ENCODE measurements at places on chromosomes 12 and 14.

DNA sequence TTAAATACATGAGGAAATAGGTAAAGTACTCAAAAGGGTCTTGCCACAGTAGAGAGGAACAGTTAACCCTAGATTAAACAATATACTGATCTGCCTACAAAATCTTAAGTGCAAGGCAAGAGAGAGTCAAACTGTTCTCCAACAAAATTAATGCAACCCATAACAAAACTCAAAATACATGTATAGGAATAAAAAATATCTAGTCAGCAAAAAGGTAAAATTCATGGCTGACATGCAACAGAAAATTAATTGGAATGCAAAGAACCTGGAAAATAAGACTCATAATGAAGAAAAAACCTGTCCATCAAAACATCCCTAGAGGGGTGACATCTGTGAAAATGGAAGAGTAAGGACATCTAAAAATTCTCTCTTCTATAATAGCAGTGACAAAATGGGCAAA lies 173.6 kb downstream of the ADAMTS20 start:
- no peak for DNase-seq

DNA sequence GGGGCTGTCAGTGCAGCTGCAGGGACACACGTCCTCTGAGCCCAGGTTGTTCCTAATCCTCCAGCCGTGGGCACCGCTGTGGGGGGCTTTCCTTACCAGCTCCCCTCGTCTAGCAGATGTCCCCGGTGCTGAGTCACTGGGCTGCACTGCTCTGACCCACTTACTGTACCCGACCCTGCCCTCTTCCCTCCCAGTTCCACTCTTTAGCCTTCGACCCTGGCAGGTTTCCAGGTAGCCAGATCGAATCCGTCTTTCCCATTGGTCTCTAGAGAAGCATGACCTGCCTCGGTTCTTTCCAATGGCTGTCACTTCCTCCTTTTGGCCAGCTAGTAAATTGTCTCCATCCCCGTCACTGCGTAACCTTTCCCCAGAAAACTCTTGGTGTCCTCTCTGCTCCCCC lies 48.4 kb downstream of the ELK3 start:
- no peak for DNase-seq

GRCh38 chr12:127562816-127563215 lies 704.2 kb upstream of the TMEM132C start:
- DNase-seq, result no peak

DNA sequence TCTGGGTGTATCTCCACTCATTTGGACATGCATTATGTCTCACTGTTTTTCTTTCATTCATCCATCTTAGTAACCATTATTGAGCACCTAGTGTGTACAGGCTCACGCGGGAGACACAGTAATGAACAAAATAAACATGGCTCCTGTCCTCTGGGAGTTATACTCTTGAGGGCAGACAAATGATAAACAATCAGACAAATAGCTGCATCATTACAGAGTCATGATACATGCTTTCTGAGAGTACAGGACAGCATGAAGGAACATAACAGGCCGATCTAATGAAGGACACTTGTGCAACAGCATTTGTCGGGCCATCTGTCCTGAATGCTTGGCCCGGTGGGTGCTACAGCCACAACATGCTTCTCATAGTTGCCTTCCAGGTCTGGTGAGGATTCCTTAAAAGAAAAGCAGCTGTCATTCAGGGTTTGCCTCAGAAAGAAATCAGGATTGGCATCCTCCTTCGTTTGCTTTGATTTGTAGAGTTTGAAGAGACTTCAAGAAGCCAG lies 77.2 kb upstream of the EGLN3 start:
- no peak for DNase-seq

DNA sequence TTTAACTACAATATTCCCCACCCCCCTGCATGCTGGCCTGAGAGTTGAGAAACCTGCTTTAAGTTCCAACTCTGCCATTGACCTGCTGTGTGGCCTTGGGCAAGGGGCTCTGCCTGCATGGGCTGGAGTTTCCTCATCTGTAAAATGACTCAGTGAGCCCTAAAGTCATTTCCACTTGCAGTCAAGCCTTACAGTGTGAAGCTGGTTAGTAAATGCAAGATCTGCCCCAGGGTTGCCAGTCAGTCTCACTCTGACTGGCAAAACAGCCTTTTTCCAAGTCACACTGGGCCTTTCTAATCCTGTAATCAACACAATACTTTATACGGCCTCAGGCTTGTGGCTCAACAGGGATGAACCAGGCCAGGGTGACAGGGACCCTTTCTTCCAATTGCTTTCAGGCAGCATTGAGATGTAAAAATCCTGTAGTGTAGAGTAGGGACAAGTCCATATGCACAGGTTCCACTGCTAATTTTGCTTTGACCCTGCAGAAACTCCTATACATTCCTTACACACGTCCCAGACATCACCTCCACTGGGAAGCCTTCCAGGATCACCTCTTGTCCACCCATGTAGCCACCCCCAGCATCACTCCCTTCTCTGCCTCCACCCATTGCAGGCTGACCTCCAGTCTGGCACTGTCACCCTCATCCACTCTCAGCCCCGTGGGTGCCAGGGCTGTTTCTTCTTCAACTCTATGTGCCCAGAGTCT lies 42.6 kb upstream of the PRIMA1 start:
- no peak for DNase-seq

GRCh38 chr12:23236811-23237210 lies 611.8 kb downstream of the ETNK1 start:
- no peak for DNase-seq

DNA sequence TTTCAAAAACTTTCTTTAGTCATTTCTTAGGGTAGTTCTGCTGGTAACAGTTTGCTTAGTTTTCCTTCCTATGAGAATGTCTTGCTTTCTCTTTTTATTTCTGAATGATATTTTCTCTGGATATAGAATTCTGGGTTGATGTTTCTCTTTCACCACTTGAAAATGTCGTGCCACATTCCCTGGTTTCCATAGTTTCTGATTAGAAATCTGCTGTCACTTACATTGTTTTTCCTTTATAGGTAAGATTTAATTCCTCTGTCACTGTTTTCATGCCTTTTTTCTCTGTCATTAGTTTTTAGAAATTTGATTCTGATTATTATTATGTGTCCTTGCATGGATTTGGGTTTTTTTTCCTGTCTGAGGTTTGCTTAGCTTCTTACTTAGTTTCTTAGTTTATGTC lies 77.3 kb upstream of the PCNX4 start:
- DNase-seq, result no peak

GRCh38 chr12:118436986-118437385 lies 60.6 kb downstream of the SUDS3 start:
- peak; percentile 3 for DNase-seq

- peak; percentile 71 for DNase-seq
Observed at GRCh38 chr12:13347241-13348043, 150.9 kb downstream of the EMP1 start.

DNA sequence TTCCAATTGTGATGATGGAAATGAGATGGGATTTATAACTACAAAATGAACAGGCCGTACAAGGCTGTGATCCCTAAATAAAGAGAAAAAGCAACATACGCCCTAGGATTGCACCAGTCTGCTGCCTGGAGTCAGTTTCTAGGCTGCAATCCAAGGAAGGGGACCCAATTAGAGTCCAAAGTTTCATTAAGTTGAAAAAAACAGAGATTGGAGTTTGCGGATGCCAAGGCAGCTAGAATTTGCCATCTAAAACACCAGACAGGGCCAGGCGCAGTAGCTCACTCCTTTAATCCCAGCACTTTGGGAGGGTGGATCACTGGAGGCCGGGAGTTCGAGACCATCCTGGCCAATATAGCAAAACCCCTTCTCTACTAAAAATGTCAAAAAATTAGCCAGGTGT lies 661.0 kb downstream of the RPS29 start:
- DNase-seq, result no peak

GRCh38 chr14:100880271-100881101 lies 23.0 kb downstream of the RTL1 start:
- DNase-seq, result no peak

DNA sequence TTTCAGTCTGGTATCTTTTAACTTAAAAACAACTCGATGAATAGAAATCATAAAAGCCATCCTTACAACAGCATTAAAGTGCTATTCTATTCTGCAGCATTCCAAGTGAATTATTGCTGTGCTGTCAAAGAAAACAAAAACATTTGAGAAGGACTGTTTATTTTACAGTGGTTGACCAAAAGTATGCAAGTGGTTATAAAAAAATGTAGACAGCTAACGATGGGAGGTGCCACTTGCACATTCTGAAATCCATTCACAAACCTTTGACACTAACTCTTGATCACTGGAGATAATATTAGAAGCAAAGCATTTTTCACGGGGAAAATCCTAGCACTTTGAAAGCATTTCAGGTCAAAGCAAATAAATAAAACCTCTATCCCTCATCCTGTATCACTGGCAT lies 55.6 kb downstream of the HMGA2 start:
- peak; percentile 94 for DNase-seq

DNA sequence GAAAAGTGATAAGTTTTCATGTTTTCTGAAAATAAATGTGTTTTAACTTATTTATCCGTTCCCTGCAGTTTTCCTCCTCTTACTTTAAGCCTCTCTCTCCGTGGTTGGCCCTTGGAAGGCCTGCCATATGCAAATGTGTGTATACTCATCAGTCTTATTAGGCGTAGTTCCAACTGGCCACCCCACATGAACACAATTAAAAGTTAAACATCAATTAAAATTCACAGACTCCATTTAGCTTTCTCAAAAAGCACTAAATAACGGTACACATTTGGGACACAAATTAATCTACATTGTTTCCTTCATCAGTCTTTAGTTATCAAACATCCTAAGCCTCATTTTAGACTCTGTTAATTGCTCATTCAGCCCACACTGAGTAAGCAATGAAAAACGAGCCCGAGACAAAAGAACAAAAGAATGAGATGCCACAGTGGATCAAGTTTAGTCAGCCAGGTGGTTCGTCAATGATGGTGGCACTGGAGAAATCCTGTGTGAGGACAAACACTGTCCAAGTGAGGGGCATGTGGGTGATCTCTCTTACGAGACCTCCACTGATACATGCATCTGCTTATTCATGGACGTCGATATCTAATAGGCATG lies 76.0 kb upstream of the TMCC3 start:
- no peak for DNase-seq

DNA sequence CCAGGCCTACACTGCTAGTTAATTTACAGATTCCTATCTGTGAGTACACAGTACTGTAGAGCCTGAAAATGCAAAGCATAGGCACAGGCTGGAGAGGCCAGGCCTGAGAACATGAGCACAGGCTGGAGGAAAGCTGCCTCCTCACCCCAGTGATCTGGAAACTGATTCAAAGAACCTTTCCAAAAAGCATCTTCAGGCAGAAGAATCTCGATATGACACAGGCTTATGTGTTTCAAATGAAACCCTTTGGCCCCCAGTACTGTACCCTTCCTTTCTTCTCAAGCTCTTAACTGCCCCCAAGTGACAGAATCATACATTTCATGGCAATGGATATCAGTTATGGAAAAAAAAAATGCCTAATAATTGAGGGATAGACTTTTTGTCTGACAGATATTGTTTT lies 122.0 kb downstream of the KCNC2 start:
- no peak for DNase-seq

DNA sequence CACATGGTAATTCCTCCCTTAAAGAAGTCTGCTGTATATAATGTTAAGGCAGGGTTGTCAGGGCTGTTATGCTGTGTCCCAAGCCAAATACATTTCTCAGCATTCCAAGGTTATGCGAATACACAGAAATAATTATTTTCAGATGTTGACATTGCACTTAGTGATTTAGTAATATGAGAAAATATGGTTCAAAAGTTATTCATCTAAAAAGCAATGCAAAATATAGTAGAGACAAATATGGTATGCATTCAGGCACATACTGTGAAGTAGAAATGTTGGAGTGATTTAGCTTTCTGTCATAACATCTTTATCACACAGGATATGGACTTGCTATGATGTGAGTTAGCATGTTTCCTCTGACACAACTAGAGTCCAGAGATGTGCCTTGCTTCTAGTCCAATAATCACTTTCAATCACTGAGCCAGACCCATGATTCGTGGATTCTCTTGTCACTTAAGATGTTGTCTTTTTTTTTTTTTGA lies 70.0 kb downstream of the PDE3A start:
- peak; percentile 19 for DNase-seq

- DNase-seq, result peak; percentile 41
Observed at GRCh38 chr12:116495260-116495659, 63.9 kb upstream of the MAP1LC3B2 start.

DNA sequence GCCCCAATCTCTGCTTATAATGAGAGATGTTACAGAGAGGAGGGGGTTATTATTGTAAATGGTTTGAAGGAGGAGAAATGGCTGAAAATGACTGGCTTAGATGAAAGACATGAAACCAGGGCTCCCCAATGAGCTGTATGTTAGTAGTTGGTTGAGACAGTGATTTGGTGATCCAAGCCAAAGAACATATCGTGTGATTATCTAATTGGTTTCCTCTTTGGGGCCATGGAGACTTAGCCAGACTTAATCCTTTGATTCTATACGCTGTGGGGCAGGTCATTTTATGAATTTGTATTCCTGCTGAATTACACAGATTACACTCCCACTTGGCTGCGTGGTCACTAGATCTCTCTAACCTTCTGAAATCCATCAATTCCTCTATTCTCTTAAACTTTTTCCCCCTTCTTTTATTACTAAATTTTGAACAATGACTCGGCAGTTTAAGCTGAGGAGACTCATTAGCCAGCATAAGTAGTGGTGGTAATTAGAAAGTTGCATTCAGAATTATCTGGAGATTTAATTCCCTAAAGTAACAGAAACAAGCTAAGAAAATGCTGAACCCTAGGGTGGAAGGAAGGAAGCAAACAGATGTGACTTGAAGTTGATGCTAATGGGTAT lies 5.3 kb downstream of the TTC8 start:
- DNase-seq, result no peak

GRCh38 chr12:88662961-88663360 lies 82.7 kb upstream of the KITLG start:
- no peak for DNase-seq

GRCh38 chr12:15547691-15548090 lies 225.4 kb downstream of the PTPRO start:
- DNase-seq, result no peak

DNA sequence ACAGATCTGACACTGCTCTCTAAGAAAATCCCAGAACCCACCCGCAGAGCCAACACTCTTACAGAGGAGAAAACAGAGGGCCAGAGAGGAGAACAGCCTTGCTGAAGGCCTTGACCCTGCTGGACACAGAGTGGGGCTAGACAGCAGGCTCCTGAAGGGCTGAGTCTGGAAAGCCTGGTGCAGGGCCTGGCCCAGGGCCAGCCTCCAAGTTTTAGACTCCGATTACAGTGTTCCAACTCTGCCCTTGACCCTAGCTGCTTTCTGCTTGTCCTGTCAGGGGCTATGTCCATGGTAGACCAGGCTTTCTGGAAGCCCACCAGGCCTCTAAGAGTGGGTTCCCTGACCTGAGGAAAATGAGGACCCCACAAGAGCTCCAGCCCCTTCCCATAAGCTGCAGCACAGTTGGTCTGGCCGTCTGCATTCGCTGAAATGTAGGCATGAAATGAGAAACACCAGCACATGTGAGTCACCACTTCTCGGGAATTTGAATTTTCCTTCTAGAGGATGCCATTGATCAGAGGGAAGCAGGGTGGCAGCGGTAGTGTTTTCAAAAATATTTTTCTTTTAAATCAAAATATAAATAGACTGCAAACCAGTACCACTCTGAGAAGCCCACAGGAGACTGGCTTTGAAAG lies 154.4 kb downstream of the CALM1 start:
- peak; percentile 55 for DNase-seq

GRCh38 chr12:6866163-6866919 lies 990 bp upstream of the TPI1 start:
- DNase-seq, result no peak

Data from astrocyte of the spinal cord (primary cell).